ENCODE measurements at places on chromosomes 4 and X.

DNA sequence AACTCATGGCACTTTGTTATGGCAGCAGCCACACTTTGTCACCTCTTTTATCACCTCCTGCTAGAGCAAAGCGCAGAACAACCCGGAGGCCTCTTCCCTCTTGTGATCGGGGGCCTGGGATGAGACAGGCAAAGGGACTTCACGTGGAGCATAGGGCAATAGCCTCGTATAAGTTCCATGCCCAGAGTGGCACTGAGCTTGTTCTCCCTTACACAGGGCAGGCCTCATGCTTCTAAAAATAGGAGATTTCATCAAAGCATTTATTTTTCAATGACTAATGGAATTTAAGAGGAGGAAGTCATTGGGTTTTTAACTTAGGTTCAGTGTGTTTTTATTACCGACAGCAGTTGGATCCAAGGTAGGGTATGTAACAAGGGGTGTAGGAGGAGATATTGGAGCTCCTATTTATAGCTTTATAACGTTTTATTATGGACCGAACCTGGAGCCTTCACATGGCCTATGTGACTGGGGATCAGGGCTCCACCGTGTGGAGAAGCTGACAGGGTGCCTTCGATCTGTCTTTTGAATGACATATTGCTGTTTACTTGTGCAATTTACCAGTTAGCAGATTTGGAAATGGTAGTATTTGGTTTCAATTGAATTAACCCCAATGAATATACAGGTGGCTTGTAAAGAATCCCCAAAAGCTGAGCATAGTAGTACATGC lies 93.8 kb downstream of the SLC2A9 start:
- no peak for DNase-seq

- DNase-seq = no peak
Measured at GRCh38 chr4:163693776-163694175, 199.3 kb downstream of the TMA16 start.

DNA sequence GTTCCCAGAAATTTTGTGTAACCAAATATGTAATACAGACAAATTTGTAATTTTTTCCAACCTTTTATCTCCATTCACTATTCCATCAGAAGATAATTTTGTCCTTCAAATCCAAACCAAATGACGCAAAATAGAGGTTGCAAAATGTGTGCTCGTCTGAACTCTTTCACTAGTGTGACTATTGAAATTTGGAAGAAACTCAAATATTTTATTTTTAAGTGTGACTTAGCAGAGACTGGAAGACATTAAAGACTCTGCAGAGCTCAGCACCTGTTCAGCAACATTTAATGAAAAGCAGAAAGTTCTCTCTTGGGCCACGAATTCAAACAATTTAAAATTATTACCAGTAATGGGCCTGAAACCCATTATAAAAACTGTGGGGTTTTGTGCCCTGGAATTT lies 30.0 kb upstream of the APELA start:
- DNase-seq = no peak

DNA sequence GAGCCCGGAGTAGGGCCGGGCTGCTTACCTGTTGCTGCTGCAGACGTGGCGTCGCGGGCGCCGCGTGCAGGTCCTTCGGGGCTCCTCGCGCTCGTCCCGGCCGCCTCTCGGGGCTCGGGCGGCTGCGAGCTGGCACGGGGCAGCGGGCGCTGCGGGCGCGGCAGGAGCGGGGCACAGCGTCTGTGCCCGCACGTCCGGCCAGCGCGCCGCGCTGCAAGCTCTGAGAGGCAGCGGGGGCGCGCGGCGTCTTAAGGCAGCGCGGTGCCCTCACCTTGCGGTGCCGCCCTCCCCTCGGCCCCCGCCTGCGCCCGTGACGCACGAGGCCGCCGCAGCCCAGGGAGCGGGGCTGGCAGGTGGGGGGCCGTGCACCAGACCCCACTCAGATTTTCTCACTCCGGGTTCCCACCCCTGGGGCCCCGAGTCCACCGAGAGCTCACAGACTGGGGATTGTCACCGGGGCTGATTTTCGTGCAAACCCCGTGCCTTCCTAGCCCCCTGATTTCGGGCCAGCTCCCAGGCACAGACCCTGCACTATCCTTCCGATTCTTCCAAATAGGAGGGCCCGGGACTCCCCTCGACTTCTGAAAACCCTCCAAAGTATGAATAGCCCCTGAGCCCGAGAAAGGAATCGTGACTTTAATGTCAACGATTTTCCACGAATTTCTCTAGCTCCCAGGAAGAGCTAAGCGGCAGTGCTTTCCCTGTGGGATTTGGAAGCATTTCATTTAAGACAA lies at the start of gene GPR101:
GPR101 (minus strand) TSS at position 222 of the 734 bp plus-strand sequence. CDS start 2,321 bp downstream, outside the sequence.
- no peak for DNase-seq

GRCh38 chrX:50818986-50819385 lies 5.0 kb upstream of the SHROOM4 start:
- DNase-seq = no peak

DNA sequence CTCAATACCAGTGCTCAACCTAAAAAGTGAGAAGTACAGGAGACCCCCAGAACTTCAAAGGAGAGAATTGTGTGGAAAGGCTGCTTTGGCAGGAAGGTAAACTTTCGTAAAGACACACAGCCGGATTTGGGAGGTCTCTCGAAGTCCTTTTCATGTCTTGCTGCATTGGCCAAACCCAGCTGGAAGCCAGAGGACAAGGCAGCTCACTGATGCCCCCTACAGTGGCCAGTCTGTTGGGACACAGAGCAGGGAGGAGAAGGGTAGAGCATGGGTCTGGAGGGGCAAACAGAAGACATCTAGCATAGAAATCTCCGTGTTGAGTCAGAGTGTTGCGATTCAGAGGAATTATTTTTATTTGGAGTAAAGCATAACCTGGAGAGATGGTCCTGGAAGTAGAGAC lies 198.9 kb downstream of the ANK2 start:
- no peak for DNase-seq

GRCh38 chrX:107451731-107452130 lies 2.3 kb downstream of the FRMPD3 start:
- DNase-seq = no peak

DNA sequence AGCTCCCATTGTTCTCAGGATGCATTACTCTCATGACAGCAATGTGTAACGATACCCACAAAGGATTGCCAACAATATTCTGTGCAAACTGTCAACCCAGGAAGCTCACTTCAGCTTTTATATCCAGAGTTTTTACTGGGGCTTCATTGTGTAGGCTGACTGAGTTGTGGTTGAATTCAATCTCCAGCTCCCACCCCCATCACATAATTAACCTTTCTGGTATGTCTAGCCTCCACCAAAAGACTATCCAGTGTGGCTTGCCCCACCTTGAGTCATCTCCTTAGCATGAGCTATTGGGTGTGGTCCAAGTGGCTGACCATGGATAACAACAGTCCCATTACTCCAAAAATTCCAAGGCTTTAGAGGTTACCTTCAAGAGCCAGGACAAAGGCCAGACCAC lies 17.7 kb upstream of the TAB3 start:
- DNase-seq = no peak

GRCh38 chr4:153962311-153963039 lies 173.6 kb upstream of the SFRP2 start:
- no peak for DNase-seq

All from stimulated activated CD4-positive, alpha-beta T cell treated with anti-CD3 and anti-CD28 coated beads, Interleukin-1b, Interleukin-23, amount 100 ng/mL, for 1 hour (primary cell).